ENCODE measurements at places on chromosomes 3 and 15. TPM values are rescaled to one million over a fixed set of nuclear protein-coding genes. Genes with fewer than 3 reads are reported as not detected.

Gene CHRFAM7A
- 0.37 TPM for total RNA-seq

Gene ZNF80
- total RNA-seq: not detected

Gene GOLGA8O
- total RNA-seq: 4.4 TPM

Gene PDZRN3
- 1.0 TPM for total RNA-seq

Gene RETNLB
- not detected for total RNA-seq

Gene TMEM43
- 13.3 TPM for total RNA-seq

Gene TMCO5A
- not detected for total RNA-seq

Gene EOMES
- 0.70 TPM for total RNA-seq

Gene BCL6
- 71.8 TPM for total RNA-seq

Gene VGLL4
- total RNA-seq: 14.3 TPM

Gene NANOGP8
- total RNA-seq: 0.17 TPM

Gene RTP4
- 1.8 TPM for total RNA-seq

Gene NR1I2
- 3.2 TPM for total RNA-seq

Gene SUCNR1
- 5.4 TPM for total RNA-seq

Gene HTR3E
- total RNA-seq: not detected

Gene ADAMTS7
- 1.3 TPM for total RNA-seq

Gene NR2E3
- total RNA-seq: 0.17 TPM

Gene CX3CR1
- total RNA-seq: 1.9 TPM

Gene REC114
- total RNA-seq: not detected

Gene TRPM1
- not detected for total RNA-seq

Gene TRAIP
- total RNA-seq: 0.42 TPM

Gene CISH
- total RNA-seq: 30.6 TPM

Gene MRPS22
- 54.9 TPM for total RNA-seq

Gene HESX1
- 0.17 TPM for total RNA-seq

Gene SLC2A2
- total RNA-seq: 434 TPM

Gene PLSCR5
- not detected for total RNA-seq
